ENCODE measurements at places on chromosomes 16 and 17. TPM values are rescaled to one million over a fixed set of nuclear protein-coding genes. Genes with fewer than 3 reads are reported as not detected.

Gene INCA1
- 1.4 TPM for total RNA-seq

Gene NPTX1
- 5.7 TPM for total RNA-seq

Gene MGAT5B
- 0.69 TPM for total RNA-seq

DNA sequence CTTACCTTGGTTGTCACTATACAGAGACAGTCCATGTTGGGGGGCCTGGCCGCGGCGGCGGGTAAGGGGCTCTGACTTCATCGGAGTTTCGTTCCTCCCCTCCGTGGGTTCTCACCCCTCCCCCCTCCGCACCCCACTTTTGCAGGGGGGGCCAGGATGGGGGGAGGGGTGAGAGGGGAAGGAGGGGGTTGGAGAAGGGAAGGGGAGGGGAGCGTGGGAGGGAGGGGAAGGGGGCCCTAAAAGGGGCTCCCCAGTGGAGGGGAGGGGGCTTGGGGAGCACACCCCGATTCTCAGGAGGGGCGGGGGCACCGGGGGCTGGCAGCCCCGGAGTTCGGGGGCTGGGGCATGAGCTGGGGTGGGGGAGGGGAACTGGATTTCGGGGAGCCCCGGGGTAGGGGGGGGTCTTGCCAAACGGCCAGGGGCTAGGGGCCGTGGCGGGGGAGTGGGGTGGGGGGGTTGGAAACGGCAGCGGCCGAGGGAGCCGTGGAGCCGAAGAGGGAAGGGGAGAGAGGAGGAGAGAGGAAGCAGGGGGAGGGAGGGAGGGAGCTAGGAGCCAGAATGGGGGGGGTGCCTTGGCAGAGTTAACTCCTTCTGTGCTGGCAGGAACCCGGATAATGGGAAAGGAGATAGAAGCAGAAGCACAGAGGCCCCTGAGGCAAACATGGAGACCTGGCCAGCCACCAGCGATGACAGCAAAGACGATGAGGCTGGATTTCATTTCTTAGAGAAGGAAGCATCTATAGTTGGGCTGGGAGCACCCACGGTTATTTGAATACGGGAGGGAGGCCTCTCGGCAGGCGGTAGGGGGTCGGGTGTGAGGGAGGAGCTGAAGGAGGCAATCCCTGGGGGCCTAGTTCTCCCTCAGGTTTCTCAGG is 2.3 kb downstream of the DLG4 start:
- no peak for DNase-seq

DNA sequence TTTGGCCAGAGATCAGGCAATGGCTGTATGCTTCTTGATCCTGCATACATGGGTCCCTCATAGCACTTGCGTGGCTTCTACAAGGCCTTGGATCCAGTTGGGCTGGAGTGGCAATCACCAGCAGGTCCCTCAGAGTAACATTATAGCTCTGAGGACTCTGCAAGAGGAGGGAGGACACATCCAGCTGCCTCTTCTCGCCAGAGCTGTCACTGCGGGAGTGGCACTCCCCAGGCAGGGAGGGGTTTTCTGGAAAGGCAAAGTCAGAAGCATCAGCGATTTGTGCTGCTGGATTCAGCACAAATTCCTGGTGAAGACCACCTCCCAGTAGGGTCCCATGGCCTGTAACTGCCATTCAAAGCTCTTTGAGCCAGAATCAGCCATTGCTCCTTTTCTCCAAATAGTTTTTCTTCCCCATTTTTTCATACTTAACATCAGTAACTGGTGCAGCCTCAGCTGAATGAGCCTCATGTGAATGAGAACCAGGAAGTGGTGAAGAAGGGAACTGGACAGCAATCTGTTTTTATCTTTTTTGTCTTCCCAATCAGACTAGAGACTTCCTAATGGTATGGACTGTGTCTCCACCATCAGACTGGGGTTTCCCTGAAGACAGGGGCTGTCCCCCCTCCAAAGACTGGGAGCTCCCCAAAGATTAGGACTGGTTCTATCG is 40.6 kb upstream of the HOXB13 start:
- no peak for DNase-seq

DNA sequence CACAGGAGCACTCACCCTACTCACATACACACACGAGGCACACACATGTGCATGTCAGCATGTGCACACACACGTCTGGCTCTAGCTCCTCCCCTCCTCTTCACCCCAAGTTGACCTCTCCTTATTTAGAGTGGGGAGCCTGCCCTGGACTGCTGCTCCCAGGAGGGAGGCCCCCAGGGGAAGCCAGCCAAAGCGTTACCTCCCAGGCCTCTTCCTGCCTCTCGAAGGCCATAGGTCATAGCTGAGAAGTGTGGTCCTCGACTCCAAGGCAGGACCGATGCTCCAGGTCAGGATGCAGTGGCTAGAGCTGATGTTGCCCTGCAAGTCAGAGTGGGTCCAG is 18.8 kb downstream of the POLR3K start:
- DNase-seq: no peak

DNA sequence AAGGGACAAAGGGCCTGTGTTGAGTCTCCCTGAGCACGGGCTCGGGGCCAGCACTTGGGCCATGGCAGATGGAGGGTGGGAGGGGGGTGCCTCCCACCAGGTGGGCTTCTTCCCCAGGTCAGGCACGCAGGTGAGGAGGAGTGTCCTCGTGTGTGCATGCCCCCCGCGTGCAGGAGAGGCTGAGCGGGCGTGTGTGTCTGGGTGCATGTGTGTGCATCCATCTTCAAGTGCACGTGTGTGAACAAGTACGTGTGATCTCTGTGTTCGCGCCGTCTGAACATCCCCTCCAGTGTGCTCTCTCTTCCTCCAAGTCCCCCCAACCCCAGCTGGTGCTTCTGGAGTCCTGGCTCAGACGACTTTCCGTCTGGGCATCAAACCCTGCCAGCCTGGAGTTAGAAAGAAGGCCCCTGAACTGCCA is 2.7 kb upstream of the ZG16B start:
- no peak for DNase-seq

DNA sequence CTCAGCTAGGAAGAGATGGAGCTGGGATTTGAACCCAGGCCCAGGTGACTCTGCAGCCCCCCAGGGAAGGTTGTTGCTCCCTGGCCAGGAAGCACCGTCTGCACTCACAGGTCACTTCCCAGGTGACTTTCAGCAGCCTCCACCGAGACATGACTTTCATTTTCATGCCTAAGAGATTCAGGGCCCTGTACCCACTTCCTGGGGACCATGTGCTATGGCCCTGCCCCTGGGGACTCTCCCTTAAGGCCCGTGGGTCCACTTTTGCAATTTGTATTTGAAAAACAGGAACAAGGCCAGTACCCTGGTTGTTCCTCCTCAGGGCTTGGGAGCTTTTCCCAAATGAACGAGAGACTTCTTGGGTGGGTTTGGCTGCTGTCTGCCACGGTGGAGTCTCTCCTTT is 191.0 kb downstream of the IRF8 start:
- no peak for DNase-seq

DNA sequence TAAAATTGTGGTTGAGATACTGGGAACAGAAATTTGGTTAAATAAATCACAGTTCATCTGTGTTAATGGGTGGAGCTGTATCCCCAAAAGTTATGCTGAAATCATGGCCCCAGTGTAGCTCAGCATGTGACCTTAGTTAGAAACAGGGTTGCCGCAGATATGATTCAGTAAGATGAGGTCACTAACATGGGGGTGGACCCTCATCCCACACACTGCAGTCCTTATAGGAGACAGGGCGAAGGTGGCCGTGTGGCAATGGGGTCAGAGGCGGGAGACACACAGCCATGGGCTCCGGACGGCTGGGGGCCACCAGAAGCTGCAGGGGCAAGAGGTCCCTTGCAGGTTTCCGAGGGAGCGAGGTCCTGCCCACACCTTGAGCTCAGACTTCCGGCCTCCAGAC is 10.7 kb downstream of the GALNS start:
- DNase-seq: no peak

DNA sequence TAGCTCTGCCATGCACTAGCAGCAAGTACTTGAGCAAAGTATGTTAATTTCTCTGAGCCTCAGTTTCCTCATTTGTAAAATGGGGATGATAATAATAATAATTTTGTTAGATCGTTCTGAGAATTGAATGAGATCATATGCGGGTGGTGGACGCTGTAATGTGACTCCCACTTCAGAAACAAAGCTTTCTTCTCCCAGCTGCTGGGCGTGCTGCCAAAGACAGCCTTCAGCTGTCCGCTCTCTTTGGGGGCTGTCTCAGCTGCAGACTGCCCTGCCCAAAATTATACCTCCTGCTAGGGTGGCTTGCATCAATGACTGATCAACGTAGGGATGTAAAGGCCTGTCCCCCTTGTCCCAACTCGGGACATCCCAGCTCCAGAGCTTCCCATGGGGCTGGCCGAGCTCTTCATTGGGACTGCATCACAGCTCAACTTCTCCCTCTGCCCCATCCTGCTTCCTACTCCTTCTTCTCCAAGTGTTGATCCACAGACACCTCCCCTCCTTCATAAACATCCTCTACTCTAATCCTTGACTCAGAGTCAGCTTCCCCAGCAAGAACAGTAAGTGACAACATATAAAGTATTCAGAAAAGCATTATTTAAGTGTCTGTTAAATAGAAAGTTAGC is 30.7 kb upstream of the CDH5 start:
- DNase-seq: no peak
